Activated T-helper 1 cell treated with anti-CD3 and anti-CD28 coated beads, Interleukin-12 subunit alpha, Interleukin-12 subunit beta, Interleukin-2, Interleukin-4 antibody, amounts not matched to agents 30 ng/mL and 10 ng/mL and 1 ng/mL, durations not matched to agents 14 hours and 24 hours and 36 hours (primary cell): ENCODE measurements at places on chromosomes 6 and 20.

GRCh38 chr6:150238846-150239407 is 96.1 kb downstream of the PPP1R14C start:
- peaks cover 17% of the 10 kb centered on the region for H3K4me1 ChIP-seq
- no peaks in the 10 kb centered on the region for H3K36me3 ChIP-seq
- H3K27me3 ChIP-seq = peaks cover 10% of the 10 kb centered on the region

GRCh38 chr20:58075586-58076345 is 152.7 kb downstream of the ANKRD60 start:
- H3K27ac ChIP-seq = no peak overlapping the region
- DNase-seq = no peak
- H3K27me3 ChIP-seq = peaks cover 2% of the 10 kb centered on the region

- no peaks in the 10 kb centered on the region for H3K4me1 ChIP-seq
- no peak overlapping the region for H3K27ac ChIP-seq
- H3K36me3 ChIP-seq = no peaks in the 10 kb centered on the region
- DNase-seq = no peak
Observed at GRCh38 chr20:34315236-34315635, 12.1 kb upstream of the AHCY start.

- no peak overlapping the region for H3K27ac ChIP-seq
- H3K27me3 ChIP-seq = peaks cover 2% of the 10 kb centered on the region
- peaks cover 2% of the 10 kb centered on the region for H3K36me3 ChIP-seq
- H3K4me3 ChIP-seq = no peak overlapping the region
Observed at GRCh38 chr6:13339863-13340630, 11.7 kb upstream of the TBC1D7 start.

- no peaks in the 10 kb centered on the region for H3K27me3 ChIP-seq
- no peak overlapping the region for H3K4me3 ChIP-seq
- H3K4me1 ChIP-seq = no peaks in the 10 kb centered on the region
- DNase-seq = no peak
- H3K36me3 ChIP-seq = no peaks in the 10 kb centered on the region
- no peak overlapping the region for H3K27ac ChIP-seq
Observed at GRCh38 chr20:52476074-52476750, 284.6 kb upstream of the ZFP64 start.

GRCh38 chr6:141744194-141744925 is 388.4 kb upstream of the GJE1 start:
- H3K4me1 ChIP-seq = no peaks in the 10 kb centered on the region
- H3K4me3 ChIP-seq = no peak overlapping the region
- no peak for DNase-seq
- no peaks in the 10 kb centered on the region for H3K36me3 ChIP-seq
- no peaks in the 10 kb centered on the region for H3K27me3 ChIP-seq

GRCh38 chr20:4451487-4452081 is 270.1 kb upstream of the PRND start:
- H3K4me3 ChIP-seq = no peak overlapping the region
- no peak overlapping the region for H3K27ac ChIP-seq
- H3K27me3 ChIP-seq = peaks cover 3% of the 10 kb centered on the region
- DNase-seq = no peak
- no peaks in the 10 kb centered on the region for H3K36me3 ChIP-seq

- peaks cover 3% of the 10 kb centered on the region for H3K36me3 ChIP-seq
- no peak overlapping the region for H3K27ac ChIP-seq
- DNase-seq = no peak
- no peak overlapping the region for H3K4me3 ChIP-seq
- peaks cover 77% of the 10 kb centered on the region for H3K27me3 ChIP-seq
Observed at GRCh38 chr20:2805689-2806350, 5.4 kb upstream of the CPXM1 start.

- no peak overlapping the region for H3K27ac ChIP-seq
- H3K4me1 ChIP-seq = no peaks in the 10 kb centered on the region
- H3K4me3 ChIP-seq = no peak overlapping the region
- no peaks in the 10 kb centered on the region for H3K27me3 ChIP-seq
- H3K36me3 ChIP-seq = no peaks in the 10 kb centered on the region
Observed at GRCh38 chr6:102398788-102399390, 1005.4 kb downstream of the GRIK2 start.

DNA sequence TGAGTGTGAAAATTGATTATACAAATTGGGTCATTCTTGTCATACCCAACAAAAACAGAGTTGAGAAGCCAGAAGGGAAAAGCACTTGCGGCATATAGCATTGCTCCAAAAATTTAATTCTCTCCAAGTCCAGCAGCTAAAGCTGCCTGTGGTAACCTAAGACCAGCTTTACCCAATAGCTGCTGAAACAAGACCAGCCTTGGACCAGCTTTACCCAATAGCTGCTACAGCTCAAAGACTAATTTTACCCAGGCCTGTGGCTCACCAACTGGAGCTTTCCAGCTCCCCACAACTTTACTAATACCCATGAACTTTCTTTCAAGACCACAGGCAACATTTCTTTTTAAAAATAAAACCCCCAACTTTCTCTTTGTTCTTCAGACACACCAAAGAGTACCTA is 32.8 kb upstream of the ZNF133 start:
- no peaks in the 10 kb centered on the region for H3K36me3 ChIP-seq
- no peak overlapping the region for H3K27ac ChIP-seq
- no peak overlapping the region for H3K4me3 ChIP-seq
